ENCODE measurements at places on chromosomes 1 and 21.

GRCh38 chr1:216186816-216187215 lies 236.4 kb downstream of the USH2A start:
- no peak for DNase-seq

DNA sequence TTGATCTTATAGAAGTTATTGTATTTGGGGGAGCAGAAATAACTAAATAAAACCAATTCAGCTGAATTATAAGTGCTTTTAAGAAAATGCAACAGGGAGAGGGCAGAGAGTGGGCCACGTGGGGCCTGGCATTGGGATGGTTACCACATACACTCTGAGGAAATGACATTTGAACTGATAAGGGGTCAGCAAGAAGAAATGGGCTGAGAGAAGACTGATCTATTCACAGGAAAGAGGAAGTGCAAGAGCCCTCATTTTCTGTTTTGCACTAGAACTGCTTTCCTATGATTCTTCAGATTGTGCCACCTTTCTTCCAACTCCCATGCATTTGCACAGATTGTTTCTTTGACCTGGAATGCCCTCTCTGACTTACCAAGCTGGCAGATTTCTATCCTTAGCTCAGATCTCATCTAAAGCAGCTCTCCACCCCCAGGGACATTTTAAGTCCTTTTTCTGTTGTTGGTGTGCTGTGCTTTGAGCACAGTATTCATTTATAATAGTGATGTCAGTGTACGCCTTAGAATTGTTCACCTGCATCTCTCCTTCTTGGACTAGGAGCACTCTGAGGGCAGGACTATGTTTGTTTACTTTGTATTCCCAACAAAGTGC lies 115.9 kb downstream of the FGGY start:
- DNase-seq: no peak

DNA sequence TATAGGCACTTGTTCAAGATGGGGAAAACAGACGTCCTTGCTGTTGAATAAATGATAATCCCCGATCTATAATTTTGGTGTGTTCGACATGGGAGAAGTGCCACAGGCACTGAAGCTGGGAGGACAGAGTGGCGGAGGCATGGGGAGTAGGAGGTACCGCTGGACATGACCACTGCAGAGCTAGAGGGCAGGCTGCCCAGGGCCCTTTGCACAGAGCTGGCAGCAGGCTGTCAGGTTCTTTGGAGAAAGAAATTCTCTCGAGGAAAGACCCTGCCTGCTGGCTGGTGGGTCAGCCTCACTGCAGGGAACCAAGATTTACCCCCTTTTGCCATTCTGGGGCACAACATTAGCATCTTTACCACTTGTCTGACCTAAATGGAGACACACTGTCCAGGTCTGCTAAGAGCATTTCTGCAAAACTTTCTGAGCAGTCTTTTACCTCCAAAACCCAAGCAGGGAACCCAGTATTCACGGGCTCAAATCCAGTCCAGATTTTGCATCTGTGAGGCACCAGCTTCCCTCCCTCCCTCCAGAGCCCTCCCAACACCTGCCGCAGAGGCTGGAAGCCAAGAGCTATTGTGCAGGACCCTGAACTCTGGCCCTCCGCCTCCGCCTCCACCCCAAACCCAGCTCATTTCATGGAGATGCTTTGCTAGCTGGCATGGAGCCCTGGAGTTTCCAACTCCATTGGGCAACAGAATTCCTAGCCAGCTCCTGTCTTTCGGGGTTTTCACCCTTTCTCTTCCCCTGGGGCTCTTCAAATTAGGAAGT lies 142.3 kb downstream of the PLXNA2 start:
- no peak for DNase-seq

DNA sequence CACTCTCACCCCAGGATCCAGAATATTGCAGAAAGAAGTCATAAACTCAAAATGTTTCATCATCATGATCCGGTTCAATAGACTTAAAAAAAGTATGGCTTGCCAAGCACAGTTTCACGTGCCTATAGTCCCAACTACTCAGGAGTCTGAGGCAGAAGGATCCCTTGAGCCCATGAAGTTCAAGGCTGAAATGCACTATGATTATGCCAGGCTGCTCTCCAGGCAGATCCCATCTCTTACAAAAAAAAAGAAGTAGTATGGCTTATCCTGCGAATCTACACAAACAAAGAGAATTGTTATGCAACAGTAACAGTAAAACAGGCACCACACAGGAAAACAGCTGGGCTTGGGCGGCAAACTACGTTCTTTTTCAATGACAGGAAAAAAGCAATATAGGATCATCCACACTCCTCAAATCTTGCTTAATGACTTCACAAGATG lies 76.2 kb downstream of the EIF4G3 start:
- no peak for DNase-seq

DNA sequence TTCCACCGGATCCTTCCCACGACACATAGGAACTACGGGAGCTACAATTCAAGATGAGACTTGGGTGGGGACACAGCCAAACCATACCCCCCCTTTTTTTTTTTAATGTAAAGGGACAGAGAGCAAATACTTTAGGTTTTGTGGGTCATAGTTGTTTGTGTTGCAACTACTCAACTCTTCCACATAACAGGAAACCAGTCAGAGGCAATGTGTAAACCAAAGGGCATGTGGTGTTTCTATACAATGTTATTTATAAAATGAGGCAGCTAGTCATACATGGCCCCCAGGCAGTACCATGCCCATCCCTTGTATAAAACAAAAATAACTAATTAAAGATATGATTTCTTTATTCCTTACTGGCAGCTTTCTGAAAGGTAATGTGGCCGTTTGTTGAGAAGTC lies 845.4 kb upstream of the ADAMTS5 start:
- DNase-seq: no peak

GRCh38 chr1:8482979-8483381 lies 165.1 kb downstream of the SLC45A1 start:
- DNase-seq: no peak

DNA sequence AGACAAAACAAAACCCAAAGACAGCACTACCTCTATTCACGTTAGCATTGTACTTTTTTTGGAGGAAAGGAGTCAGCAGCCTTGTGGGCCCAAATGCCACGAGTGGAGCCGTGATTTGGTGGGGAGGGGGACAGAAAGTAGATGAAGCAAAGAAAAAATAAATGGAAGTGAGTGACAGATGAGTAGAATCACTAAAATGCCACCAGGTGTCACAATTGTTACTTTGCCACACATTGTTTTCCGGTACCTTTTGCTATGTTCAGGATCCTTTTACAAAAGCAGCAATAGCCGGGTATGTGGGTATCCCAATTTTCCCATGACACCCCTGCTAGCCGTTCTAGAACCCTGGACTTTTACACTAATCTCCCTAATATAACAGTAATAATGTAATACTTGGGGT lies 85.0 kb upstream of the AK4 start:
- no peak for DNase-seq

DNA sequence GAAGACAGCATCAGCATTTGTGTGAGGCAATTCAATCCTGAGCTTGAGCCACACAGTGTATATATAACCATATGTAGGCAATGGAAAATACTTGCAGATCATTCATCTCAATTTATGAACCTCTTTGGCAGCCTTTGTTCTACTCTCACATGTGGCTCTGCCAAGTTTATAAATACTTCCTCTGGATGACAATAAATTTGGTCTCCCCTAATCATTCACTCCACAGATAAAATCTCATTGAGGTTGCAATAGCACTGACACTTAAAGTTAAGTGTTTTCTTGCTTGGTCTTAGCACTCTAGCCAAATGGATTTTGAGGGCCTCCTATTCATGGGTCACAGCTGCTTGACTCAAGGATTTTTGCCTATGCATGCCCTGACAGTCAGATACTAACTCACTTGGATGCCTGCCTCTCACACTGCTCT lies 136.6 kb upstream of the VANGL1 start:
- no peak for DNase-seq

- no peak for DNase-seq
Measured at GRCh38 chr1:27598902-27599528, 4.9 kb downstream of the AHDC1 start.

DNA sequence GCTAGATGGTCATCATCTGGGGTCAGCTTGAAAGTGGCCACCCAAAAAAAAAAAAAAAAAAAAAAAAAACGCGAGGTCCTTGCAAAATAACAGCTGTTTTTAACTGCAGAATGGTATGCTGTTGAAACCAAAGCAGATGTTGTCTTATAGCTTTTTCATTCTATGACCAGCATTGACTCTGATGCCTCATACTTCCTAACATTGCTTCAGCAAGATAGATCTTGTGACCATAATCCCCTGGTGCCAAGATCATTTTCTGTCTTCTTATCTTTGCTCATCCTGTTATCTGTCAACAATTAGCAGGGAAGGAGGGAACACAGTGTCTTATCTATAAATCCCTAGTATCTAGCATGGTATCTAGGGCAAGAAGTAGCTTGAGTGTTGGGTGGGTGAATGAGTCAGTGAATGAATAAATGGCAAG lies 181.5 kb downstream of the PLPP3 start:
- peak; percentile 47 for DNase-seq

DNA sequence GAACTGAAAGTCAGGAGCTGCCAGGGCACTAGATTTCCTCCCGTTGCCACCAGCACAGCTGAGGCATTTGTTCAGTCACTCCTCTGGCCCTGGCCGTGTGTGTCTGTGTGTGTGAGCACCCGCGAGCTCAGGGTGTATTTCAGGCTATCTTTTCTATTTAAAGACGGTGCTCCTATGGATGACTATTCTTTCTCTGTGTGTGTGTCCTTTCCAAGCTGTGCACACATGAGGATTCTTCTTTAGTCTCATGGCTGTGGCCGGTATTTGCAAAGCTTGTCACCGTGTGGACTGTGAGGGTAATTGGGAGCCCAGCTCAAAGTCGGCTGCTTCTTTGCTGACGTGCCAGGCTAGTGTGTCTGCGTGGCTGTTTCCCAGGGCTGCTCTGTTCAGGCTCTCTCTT lies 3.0 kb upstream of the KCND3 start:
- no peak for DNase-seq

GRCh38 chr1:21749859-21750468 lies 33.0 kb downstream of the USP48 start:
- no peak for DNase-seq

DNA sequence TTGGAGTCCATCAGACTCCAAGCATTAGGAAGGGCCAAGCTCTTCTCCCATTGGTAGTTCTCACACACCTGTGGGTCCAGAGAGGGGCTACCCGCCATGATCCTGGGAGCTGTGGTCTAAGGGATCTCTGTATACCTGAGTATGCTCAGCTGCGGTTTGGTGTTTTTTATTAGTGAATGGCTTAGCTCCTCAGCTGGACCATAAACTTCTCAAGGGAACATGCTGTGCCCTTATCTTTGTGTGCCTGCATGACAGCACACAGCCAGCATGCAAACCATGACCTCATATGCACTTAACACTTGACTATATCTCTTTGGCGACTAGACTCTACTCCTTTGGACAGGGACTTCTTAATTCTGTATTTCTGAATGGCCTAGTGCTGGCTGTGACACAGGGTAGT lies 94.5 kb downstream of the CD58 start:
- DNase-seq: no peak

GRCh38 chr1:49424782-49425181 lies 599.0 kb downstream of the AGBL4 start:
- DNase-seq: no peak

DNA sequence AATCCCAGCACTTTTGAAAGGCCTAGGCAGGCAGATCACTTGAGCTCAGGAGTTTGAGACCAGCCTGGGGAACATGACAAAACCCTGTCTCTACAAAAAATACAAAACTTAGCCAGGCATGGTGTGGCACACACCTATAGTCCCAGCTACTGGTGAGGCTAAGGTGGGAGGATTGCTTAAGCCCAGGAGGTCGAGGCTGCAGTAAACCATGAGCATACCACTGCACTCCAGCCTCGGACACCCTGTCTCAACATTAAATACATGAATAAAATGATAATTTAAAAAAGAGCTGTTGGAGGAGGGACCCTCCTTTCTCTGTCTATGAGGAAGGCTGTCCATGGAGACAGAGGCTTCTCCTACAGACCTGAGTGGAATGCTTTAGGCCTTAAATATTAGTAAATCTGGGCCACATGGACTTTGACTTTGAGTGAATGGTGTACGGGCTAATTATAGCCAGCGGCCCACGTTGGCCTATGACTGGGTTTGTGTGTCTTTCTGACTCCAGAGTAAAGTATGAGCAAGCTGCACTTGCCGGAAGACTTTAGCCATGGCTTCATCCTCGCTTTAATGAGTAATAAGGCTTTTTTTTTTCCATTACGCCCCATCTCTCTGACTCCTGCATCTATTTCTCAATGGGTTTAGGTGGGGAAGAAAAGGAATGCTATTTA lies 21.3 kb downstream of the RAB3B start:
- DNase-seq: peak; percentile 62

GRCh38 chr1:203516906-203517305 lies 23.0 kb downstream of the OPTC start:
- DNase-seq: no peak

- DNase-seq: no peak
Measured at GRCh38 chr1:204475656-204476432, 18.8 kb downstream of the PIK3C2B start.

DNA sequence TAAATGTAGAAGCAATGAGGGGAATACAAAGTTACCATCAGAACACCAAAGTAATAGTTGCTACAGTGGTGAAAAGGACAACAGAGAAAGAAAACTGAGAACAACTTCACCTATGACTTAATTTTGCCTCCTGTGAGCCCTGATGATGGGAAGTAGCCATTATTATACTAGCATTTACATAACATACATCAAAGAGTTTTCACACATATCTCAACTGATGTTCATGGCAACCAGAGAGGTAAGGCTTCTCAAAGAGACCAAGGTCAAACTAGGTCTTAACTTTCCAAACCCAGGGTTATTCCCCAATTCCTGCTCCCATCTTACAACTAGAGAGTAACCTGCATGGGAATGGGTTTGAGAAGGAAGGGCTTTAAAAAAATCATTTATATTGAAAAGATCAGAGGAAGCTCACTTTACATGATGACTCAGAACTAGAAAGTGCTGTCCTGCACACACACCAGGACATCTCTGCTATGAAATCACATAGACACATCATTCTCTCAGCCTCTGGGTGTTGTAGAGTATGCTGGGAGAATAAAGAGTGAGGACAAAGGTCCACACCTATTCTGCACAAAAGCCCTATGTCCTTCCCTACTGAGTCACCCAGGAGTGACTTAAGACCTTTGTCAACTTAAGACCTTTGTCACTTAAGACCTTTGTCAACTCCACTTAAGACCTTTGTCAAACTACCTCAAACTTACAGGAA lies 179.7 kb downstream of the TNFSF18 start:
- DNase-seq: no peak

- no peak for DNase-seq
Measured at GRCh38 chr1:60126723-60127122, 53.2 kb upstream of the C1orf87 start.

DNA sequence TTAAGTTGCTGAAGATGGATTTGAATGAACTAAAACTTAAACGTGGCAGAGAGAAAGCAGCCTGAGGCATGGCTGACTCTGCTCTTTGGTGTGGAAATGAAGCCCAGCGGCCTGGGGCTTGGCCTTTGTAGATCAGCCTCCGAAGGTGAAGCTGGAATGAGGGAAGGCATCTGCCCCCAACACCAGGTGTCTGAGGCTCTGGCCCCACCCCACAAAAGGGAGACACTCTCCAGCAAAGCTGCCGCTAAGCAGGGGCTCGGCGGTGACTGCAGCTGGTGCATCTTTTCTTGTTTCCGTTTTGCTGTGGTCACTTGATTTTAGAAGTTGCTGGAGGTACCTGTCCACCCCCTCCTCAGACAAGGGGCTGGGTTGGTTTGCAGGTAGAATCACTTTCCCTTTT lies 38.2 kb upstream of the NID1 start:
- no peak for DNase-seq

GRCh38 chr1:113390871-113391648 lies 745 bp downstream of the MAGI3 start:
- DNase-seq: no peak

Measured in AG09319 (cell line).